Pancreas (tissue), 10 donors: ENCODE measurements at places on chromosomes 7 and 10. TPM values are rescaled to one million over a fixed set of nuclear protein-coding genes. Genes with fewer than 3 reads are reported as not detected.

DNA sequence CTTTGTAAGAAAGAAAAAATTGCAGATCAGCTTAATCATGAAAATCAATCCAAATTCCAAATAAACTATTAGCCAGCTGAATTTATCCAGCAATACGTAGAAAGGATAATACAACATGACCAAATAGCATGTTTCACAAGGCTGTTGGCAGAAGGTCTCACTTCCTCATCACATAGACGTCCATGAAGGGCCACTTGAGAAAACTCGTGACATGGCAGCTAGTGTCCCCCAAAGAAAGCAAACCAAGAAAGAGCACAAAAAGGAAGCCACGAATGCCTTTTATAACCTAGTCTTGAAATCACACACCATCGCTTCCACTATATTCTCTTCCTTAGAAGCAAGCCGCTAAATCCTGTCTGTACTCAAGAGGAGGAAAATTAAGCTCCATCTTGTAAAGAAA lies 105.6 kb upstream of the NRBF2 start:
- no peak overlapping the region for H3K4me3 ChIP-seq
- no peaks in the 10 kb centered on the region for H3K27me3 ChIP-seq
- no peaks in the 10 kb centered on the region for H3K4me1 ChIP-seq
- DNase-seq = no peak

- H3K4me3 ChIP-seq = no peak overlapping the region
- no peaks in the 10 kb centered on the region for H3K27me3 ChIP-seq
- no peak for DNase-seq
- no peak overlapping the region for H3K27ac ChIP-seq
- H3K36me3 ChIP-seq = no peaks in the 10 kb centered on the region
These were observed 23.8 kb upstream of the TPST1 start for GRCh38 chr7:66181329-66181728.

DNA sequence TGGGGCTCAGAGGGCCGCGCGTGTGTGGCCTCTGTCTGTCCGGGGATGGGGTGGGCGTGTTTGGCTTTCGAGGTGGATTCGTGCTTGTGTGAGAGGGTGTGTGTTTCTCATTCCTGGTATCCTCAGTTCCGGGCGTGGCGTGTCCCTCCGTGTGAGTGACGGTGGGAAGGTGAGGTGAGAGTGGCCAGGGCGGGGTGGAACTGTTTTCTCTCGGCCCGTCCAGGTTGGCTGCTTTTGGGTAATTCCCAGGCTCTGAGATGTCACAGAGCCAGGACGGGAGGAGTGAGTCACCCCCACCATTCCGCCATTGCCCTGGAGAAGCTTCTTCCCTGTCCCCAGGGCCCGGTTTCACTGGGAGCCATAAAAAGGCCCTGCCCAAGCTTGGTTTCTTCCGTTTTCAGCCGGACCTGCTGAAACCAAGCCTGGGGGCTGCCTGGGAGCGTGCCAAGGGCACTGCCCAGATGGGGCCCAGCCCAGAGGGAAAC lies 21.3 kb upstream of the CLDN4 start:
- no peaks in the 10 kb centered on the region for H3K4me1 ChIP-seq
- H3K4me3 ChIP-seq = no peak overlapping the region
- H3K27me3 ChIP-seq = no peaks in the 10 kb centered on the region
- H3K36me3 ChIP-seq = no peaks in the 10 kb centered on the region

GRCh38 chr10:22673785-22674572 lies 40.4 kb downstream of the PIP4K2A start:
- no peak for DNase-seq
- H3K27ac ChIP-seq = no peak overlapping the region
- H3K27me3 ChIP-seq = no peaks in the 10 kb centered on the region
- H3K4me3 ChIP-seq = no peak overlapping the region
- H3K36me3 ChIP-seq = no peaks in the 10 kb centered on the region
- no peaks in the 10 kb centered on the region for H3K4me1 ChIP-seq

DNA sequence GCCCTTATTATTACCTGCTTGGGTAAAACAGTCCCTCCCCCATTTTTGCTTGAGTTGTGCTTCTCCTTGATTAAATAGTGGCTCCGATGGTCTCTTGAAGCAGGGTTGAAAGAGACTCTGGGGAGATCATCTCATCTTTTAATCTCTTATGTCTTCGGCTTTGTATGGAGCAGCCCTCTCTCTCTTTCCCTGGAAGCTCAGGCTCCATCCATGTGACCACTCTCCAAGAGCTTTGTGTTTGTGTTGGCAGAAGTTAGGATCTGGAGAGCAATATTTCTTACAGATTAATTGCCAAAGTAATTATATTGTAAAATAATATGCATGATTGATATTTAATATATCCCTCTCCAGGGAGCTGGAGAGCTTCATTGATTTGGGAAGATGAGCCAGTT lies 76.9 kb downstream of the LRRC4 start:
- H3K27ac ChIP-seq = no peak overlapping the region
- H3K27me3 ChIP-seq = no peaks in the 10 kb centered on the region
- no peaks in the 10 kb centered on the region for H3K4me1 ChIP-seq

GRCh38 chr7:116585967-116586366 lies 61.1 kb downstream of the CAV1 start:
- no peaks in the 10 kb centered on the region for H3K27me3 ChIP-seq
- DNase-seq = no peak
- no peaks in the 10 kb centered on the region for H3K36me3 ChIP-seq
- H3K4me3 ChIP-seq = no peak overlapping the region

DNA sequence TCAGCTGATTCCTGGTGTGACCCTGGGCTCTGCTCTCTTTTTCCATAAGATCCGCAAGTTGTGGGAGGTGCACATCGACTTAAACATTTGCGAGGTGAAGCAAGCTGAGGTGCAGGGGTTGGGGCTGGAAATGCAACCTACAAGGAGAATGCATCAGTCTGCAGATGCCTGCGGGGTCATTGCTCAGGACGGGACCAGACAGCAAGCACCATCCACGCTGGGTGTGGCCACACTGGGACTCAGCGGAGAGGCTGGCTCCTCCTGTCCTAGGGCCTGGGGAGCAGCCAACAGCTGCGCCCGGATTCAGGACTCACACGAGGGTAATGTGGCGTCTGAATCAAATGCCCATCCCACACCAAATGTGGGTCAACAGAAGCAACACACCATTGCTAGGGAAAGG lies 33.8 kb downstream of the STK32C start:
- no peaks in the 10 kb centered on the region for H3K4me1 ChIP-seq
- no peaks in the 10 kb centered on the region for H3K27me3 ChIP-seq
- no peak overlapping the region for H3K4me3 ChIP-seq
- H3K27ac ChIP-seq = no peak overlapping the region

OPALIN gene
- not detected for total RNA-seq

ABCB4 gene
- 0.12 TPM for total RNA-seq
